ENCODE measurements at places on chromosomes 7 and 10. TPM values are rescaled to one million over a fixed set of nuclear protein-coding genes. Genes with fewer than 3 reads are reported as not detected.

DNA sequence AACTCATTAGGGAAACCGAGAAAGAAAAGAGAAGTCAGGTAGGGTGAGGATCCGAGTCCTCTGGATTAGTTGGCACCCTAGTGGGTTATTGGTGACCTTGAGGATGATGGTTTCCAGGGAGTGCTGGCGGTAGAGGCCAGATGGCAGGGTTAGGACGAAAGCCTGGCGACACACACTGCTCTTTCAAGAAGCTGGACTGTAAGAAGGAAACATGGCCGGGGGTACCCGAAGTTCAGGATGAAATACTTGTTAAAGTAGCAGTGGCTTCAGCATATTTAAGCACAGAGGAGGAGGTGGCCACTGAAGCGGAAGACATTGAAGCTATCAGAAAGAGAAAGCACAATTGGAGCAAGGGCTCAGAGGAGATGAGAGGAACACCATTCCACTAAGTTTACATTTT lies 224.6 kb downstream of the RELN start:
- H3K4me3 ChIP-seq: no peak overlapping the region
- no peaks in the 10 kb centered on the region for H3K36me3 ChIP-seq
- H3K27ac ChIP-seq: no peak overlapping the region
- no peaks in the 10 kb centered on the region for H3K4me1 ChIP-seq
- no peak for DNase-seq

TRIM74 gene
- total RNA-seq: 0.35 TPM

DNA sequence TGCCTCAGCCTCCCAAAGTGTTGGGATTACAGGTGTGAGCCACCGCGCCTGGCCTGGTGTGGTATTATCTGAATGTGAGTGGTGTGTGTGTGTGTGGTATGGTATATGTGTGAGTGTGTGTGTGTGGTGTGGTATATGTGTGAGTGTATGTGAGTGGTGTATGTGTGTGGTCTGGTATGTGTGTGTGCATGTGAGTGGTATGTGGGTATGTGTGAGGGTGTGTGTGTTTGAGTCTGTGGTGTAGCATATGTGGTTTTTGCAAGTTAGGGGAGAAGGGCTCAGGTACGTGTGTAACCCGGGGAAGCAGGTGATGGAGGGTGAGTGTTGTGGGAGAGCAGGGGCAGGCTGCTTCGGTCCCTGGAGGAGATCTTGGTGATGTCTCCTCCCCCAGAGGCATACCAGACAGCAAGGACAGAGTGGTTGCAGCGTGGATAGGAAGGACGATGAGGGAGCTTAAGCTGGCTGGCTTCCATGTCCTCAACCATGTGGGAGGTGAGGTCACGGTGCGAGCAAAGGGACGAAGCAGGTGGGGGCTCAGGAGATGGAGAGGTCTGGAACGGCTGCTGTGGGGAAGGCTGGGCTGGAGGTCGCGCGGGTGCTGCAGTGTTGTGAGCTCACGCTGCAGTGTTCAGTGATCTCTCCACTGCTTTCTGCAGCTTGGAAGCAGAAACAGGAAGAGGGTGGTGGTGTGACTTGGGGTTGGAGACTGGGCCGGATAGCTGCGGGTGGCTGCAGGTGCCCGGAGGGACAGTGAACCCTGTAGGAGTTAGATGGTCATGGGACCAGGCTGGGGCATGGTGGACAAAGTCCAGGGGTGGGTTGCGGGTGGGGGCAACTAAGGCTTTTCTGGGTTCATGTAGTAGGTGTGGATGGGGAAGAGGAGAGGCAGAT lies 5.0 kb downstream of the ZYX start:
- no peaks in the 10 kb centered on the region for H3K27me3 ChIP-seq
- H3K4me3 ChIP-seq: no peak overlapping the region
- H3K36me3 ChIP-seq: peaks cover 15% of the 10 kb centered on the region
- H3K27ac ChIP-seq: no peak overlapping the region
- peak; percentile 29 for DNase-seq
- H3K4me1 ChIP-seq: peaks cover 18% of the 10 kb centered on the region

DNA sequence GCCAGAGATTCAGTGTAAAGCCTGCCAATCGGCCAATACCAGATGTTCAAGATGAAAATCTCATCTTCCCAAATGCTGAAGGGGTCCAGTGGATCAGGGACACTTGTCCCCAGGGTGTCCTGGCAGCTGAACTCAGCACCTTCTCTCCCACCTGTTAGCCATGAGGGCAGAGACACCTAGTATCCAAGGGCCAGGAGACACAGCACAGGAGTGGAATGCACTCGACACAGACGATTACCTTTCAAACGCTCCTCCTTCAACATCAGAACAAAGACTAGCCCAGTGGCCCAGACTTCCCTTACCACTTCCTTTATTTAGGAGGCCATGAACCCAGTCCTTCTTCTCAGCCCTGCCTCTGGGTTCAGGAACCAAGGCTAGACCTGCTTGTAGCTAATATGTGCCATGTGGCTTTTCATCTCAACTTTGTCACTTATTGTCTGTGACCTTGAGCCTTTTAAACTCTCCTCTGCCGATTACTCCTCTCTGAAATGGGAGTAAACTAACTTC lies 180.3 kb upstream of the PLXNA4 start:
- no peaks in the 10 kb centered on the region for H3K36me3 ChIP-seq
- no peaks in the 10 kb centered on the region for H3K4me1 ChIP-seq
- no peak overlapping the region for H3K4me3 ChIP-seq
- no peak for DNase-seq
- no peaks in the 10 kb centered on the region for H3K27me3 ChIP-seq

GRCh38 chr10:70657041-70657440 lies 15.3 kb upstream of the ADAMTS14 start:
- H3K4me1 ChIP-seq: peaks cover 14% of the 10 kb centered on the region
- DNase-seq: no peak
- H3K4me3 ChIP-seq: no peak overlapping the region
- H3K27me3 ChIP-seq: no peaks in the 10 kb centered on the region
- H3K27ac ChIP-seq: no peak overlapping the region

DNA sequence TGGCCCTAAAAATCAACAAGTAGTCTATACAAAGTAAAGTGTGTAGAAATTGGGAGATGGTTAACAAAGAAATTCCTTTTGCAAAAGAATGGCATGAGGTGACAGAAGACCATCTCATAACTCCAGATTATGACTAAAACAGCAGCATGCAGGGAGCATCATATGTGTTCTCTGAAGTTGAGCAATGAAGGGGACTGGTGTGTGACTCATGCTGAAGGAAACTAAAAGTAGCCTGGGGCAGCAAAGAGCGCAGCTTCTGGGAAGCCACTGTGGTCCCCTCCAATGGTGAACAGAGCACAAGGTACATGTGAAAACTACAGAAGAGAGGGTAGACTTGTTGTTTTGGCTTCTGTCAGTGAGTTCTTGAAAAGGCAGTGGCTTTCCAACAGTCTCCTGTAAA lies 133.4 kb downstream of the MACC1 start:
- DNase-seq: peak; percentile 10
- no peak overlapping the region for H3K4me3 ChIP-seq
- H3K27ac ChIP-seq: no peak overlapping the region
- no peaks in the 10 kb centered on the region for H3K36me3 ChIP-seq
- no peaks in the 10 kb centered on the region for H3K4me1 ChIP-seq

- H3K27me3 ChIP-seq: no peaks in the 10 kb centered on the region
- H3K4me3 ChIP-seq: no peak overlapping the region
- H3K4me1 ChIP-seq: peaks cover 1% of the 10 kb centered on the region
- no peak for DNase-seq
- H3K27ac ChIP-seq: no peak overlapping the region
- H3K36me3 ChIP-seq: peaks cover 25% of the 10 kb centered on the region
These were observed 17.9 kb downstream of the RPP30 start for GRCh38 chr10:90889636-90890035.

DNA sequence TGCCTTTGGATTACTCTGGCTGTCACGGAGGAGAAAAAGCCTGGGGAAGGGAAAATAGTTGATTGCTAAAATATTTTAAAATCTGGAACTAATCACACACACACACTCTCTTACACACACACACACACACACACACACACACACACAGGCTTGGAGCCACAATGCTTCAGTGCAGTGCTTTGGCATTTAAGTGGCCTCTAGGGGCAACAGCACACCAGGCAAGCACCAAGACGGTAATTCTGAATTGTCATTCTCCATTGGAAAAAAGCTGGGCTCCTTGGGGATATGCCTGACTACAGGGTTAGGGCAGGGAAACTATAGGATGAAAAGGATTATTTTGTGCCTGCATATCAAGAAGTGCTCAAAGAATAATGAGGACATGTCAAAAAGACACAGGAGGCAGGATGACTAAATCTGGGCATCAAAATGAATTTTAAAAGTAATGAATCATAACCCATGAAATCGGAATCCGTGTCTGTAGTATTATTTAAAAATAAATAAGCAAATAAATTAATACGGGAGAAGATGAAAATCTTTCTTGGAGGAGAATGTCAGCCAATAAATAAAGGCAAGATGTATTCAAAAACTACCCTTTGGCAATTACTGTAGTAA lies 30.4 kb upstream of the DDC start:
- no peak overlapping the region for H3K27ac ChIP-seq
- no peaks in the 10 kb centered on the region for H3K36me3 ChIP-seq
- peaks cover 13% of the 10 kb centered on the region for H3K27me3 ChIP-seq
- H3K4me1 ChIP-seq: peaks cover 4% of the 10 kb centered on the region
- no peak overlapping the region for H3K4me3 ChIP-seq

RAMP3 gene
- not detected for total RNA-seq

GRCh38 chr7:1122832-1123501 lies 35.1 kb downstream of the GPER1 start:
- H3K36me3 ChIP-seq: peaks cover 2% of the 10 kb centered on the region
- no peak overlapping the region for H3K27ac ChIP-seq
- DNase-seq: no peak
- H3K4me1 ChIP-seq: peaks cover 13% of the 10 kb centered on the region
- no peaks in the 10 kb centered on the region for H3K27me3 ChIP-seq
- no peak overlapping the region for H3K4me3 ChIP-seq

- H3K4me3 ChIP-seq: no peak overlapping the region
- no peak for DNase-seq
- H3K4me1 ChIP-seq: peaks cover 43% of the 10 kb centered on the region
- H3K27me3 ChIP-seq: no peaks in the 10 kb centered on the region
These were observed 7.1 kb downstream of the UBE2D1 start for GRCh38 chr10:58341947-58342346.

- peaks cover 1% of the 10 kb centered on the region for H3K36me3 ChIP-seq
- no peak overlapping the region for H3K27ac ChIP-seq
- peaks cover 3% of the 10 kb centered on the region for H3K4me1 ChIP-seq
These were observed 107.8 kb upstream of the NAMPT start for GRCh38 chr7:106392590-106392989.

SLC13A1 gene
- total RNA-seq: not detected

WDFY4 gene
- total RNA-seq: 1.2 TPM

- H3K4me1 ChIP-seq: peaks cover 3% of the 10 kb centered on the region
- H3K27me3 ChIP-seq: peaks cover 4% of the 10 kb centered on the region
- no peaks in the 10 kb centered on the region for H3K36me3 ChIP-seq
- no peak overlapping the region for H3K27ac ChIP-seq
- no peak overlapping the region for H3K4me3 ChIP-seq
- DNase-seq: no peak
These were observed 72.2 kb downstream of the CH25H start for GRCh38 chr10:89134963-89135362.

- no peak overlapping the region for H3K4me3 ChIP-seq
- no peaks in the 10 kb centered on the region for H3K36me3 ChIP-seq
- no peak overlapping the region for H3K27ac ChIP-seq
- peaks cover 3% of the 10 kb centered on the region for H3K27me3 ChIP-seq
- H3K4me1 ChIP-seq: no peaks in the 10 kb centered on the region
These were observed 595.5 kb upstream of the PFKP start for GRCh38 chr10:2471811-2472210.

DNA sequence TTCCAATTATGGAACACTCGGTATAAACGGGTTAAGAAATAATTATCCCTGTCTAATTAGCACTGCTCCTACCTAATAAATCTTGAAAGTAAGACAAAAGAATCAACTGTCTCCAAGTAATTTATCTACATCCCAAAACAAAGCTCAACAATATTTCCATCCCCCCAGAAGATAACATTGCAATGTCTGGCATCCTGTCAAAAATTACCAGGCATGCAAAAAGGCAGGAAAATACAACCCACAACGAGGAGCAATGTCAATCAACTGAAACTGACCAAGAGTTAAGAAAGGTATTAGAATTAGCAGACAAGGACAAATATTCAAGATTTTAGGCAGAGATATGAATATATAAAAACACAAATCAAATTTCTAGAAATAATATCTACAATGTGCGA lies 84.5 kb upstream of the SVIL start:
- no peak overlapping the region for H3K4me3 ChIP-seq
- peaks cover 13% of the 10 kb centered on the region for H3K4me1 ChIP-seq
- H3K36me3 ChIP-seq: peaks cover 35% of the 10 kb centered on the region

DNA sequence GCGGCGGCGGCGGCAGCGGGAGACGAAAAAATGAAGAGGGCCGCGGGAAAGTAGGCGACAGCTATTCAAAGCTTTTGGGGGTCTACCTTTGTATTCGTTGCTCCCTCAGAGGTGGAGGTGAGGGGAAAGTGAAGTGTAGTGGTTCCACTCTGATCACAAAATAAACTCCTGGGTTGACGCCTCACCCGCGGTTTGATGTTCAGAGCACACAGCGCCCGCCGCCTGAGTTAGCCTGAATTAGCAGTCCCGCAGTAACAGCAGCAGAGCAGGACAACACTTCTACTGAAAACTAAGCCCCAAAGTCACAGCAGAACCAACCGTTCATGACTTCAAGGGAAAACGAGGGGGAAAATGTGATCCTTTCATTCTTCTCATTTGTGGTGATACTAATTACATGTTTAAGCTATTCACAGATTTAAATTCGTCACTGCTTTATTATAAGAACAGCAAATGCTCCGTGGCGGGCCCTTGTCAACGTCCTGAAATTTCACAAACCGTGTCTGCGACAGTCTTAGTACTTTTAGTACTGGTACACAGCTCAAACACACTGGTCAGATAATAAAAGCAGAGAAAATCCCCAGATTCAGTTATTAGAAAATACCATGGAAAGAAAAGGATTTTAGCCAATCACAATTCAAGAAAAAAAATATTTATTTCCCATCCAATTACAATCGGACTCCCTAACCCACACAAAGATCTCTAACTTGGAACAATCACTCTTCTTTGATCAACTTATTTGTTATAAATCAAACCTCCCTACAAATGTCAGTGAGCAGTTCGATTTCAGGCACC lies 563 bp upstream of the JMJD1C start:
- DNase-seq: peak; percentile 28
- H3K4me3 ChIP-seq: peak overlapping the region; percentile 90
- peaks cover 24% of the 10 kb centered on the region for H3K4me1 ChIP-seq
- H3K27ac ChIP-seq: peak overlapping the region; percentile 46
- no peaks in the 10 kb centered on the region for H3K27me3 ChIP-seq
- peaks cover 4% of the 10 kb centered on the region for H3K36me3 ChIP-seq

- peak overlapping the region; percentile 64 for H3K4me3 ChIP-seq
- H3K27me3 ChIP-seq: peaks cover 4% of the 10 kb centered on the region
- H3K4me1 ChIP-seq: peaks cover 17% of the 10 kb centered on the region
These were observed 743 bp downstream of the ADAP1 start for GRCh38 chr7:953547-954327.

DNA sequence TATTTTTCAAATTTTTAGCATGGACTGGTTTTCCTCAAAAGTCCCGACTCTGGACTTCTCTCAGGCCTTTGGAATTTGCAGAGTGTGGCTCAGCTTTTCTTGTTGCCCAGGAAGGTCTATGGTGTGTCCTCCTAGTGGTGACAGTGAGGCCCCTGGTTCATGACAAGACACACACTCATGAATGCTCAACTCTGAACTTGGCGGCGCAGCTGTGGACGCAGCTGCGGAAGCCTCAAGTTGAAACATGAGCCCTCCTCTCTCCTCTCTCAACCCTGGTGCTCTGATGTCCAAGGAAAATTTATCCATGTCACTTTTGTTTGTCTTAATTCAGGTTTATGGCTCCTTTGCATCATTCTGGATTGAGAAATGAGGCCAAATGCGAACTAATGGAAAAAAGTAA lies 183.9 kb downstream of the HECW1 start:
- H3K27me3 ChIP-seq: peaks cover 35% of the 10 kb centered on the region
- no peak overlapping the region for H3K27ac ChIP-seq
- no peak overlapping the region for H3K4me3 ChIP-seq
- no peaks in the 10 kb centered on the region for H3K4me1 ChIP-seq
- DNase-seq: no peak

PKD2L1 gene
- not detected for total RNA-seq

Measured in activated naive CD8-positive, alpha-beta T cell treated with anti-CD3 and anti-CD28 coated beads for 36 hours (primary cell).